Stimulated activated CD8-positive, alpha-beta memory T cell treated with anti-CD3 and anti-CD28 coated beads, Interleukin-7, amount 100 ng/mL, for 1 hour (primary cell): ENCODE measurements at places on chromosomes 5 and 9.

GRCh38 chr5:38783011-38783561, 62.7 kb upstream of the OSMR start:
- DNase-seq: no peak

GRCh38 chr9:126498331-126498730, 115.4 kb upstream of the LMX1B start:
- DNase-seq: no peak

DNA sequence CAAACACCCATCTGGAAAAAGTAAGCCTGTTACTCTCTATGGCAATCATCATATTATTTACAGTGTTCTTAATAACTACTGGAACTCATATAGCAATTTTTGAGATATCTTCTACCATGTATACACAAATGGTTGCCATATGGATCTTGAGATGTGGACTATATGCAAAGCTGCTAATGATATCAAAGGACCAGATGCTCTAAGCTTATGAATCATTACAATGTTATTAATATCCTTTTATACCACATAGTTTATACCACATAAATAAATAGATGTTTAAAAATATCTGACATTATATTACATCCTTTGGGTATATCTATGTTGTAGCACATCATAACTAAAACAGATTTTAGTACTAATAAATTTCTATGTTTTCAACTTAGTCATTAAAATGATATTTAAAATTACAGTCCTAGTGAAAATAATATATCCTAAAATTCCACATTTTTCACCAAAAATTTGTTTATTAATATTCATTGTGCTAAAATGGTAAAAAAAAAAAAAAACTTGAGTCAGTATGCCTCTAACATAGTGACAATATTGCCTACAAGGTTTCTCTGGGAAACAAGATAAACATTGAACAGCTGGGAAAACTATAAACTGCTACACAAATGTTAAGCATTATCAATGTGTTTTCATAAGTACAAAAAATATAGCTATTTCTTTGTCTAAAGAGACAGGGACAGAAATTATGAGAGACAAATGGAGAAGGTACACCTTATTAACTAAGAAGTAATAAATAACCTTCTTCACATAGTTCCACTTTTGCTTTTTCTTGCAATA, 85.5 kb downstream of the DTWD2 start:
- DNase-seq: no peak

DNA sequence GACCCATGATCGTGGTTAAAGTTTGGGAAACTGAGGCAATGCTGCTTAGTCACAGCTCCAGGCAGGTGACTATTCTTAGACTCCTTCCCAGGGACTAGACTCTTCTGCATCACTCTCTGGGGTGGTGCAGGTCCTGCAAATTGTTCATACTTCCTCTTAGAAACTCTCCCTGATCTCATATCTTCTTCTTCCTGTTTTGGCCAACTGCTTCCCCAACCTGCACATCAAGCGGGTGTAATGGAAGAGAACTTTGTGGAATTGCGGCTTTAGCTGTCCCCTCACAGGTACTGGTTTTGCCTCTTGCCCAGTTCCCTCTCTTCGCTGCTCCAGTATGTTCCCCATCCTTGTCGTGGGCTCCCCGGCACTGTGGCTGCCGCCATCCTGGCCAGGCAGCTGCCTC, 111.5 kb upstream of the CTSL start:
- no peak for DNase-seq

- no peak for DNase-seq
These were observed 115.2 kb downstream of the C9orf152 start for GRCh38 chr9:110092792-110093191.

GRCh38 chr5:143314099-143314498, 89.4 kb downstream of the NR3C1 start:
- DNase-seq: no peak

- DNase-seq: no peak
These were observed 90.7 kb upstream of the NR3C1 start for GRCh38 chr5:143494162-143494561.

GRCh38 chr5:80782626-80783025, 127.8 kb upstream of the DHFR start:
- DNase-seq: no peak

DNA sequence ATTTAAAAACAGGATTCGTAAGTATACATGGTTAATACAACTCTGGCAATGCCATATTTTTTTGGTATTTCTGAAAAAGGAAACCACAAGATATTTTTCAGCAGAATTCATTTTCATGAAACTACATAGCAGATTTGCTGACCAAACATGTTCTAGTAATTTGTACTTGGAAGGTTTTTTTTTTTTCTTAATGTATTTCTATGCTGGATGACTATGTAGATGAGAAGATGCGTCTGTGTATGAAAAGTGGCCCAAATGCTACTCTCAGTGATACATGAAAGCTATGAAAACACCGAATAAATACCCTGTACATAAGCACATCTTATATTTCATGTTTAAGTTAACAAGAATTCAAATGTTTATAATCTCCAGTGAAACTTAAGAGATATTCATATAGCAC, 400.9 kb upstream of the CYLC2 start:
- no peak for DNase-seq

GRCh38 chr5:130488252-130488651, 584.0 kb downstream of the CHSY3 start:
- no peak for DNase-seq

DNA sequence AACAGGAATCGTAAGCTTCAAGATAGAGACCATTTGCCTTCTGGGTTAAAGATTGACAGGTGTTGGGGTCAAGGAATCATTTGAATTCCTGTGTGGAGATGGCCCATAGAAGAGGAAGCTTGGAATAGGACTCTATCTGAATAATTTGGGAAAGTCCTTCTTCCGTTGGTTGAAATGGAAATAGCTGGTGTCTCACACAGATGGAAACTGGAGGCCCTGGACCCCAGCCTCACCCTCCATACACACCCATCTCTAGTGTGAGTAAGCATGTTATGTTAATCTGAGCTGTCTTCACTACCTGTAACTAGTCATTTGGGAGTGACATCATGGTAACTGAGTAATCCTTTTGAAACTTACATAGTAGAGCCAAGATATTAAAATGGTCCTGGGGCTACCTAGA, 184.4 kb downstream of the CD180 start:
- DNase-seq: no peak

- no peak for DNase-seq
These were observed 784.6 kb upstream of the NUDT12 start for GRCh38 chr5:104347119-104347708.

DNA sequence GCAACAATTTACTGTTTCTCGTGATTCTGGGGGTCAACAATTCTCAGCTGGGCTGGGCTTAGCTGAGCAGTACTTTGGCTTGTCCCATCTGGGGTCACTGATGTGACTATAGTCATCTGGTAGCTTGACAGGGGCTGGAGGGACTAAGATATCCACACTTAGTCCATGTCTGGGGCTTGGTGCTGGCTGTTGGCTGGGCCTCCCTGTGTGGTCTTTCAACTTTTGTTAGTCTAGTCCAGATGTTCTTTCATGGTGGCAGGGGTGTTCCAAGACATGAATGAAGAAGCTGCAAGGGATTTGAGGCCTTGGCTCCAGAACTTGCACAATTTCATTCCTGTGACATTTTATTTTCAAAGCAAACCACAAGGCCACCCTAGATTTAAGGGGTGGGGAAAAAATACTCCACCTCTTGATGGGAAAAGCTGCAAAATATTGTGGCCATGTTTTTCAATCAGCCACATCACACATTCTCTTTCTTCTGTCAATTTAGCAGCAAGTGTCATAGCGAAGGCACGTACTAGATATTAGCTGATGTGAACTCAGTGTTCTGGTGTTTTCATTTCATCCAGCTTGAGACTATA, 59.2 kb downstream of the TSSK1B start:
- no peak for DNase-seq

DNA sequence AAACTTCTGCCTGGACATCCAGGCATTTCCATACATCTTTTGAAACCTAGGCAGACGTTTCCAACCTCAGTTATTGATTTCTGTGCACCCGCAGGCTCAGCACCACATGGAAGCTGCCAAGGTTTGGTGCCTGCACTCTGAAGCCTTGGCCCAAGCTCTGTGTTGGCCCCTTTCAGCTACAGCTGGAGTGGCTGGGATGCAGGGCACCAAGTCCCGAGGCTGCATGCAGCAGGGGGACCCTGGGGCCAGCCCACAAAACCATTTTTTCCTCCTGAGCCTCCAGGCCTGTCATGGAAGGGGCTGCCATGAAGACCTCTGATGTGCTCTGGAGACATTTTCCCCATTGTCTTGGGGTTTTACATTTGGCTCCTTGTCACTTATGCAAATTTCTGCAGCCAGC, 49.9 kb downstream of the NFX1 start:
- no peak for DNase-seq

- DNase-seq: no peak
These were observed 3.2 kb downstream of the FAT2 start for GRCh38 chr5:151587796-151588555.

DNA sequence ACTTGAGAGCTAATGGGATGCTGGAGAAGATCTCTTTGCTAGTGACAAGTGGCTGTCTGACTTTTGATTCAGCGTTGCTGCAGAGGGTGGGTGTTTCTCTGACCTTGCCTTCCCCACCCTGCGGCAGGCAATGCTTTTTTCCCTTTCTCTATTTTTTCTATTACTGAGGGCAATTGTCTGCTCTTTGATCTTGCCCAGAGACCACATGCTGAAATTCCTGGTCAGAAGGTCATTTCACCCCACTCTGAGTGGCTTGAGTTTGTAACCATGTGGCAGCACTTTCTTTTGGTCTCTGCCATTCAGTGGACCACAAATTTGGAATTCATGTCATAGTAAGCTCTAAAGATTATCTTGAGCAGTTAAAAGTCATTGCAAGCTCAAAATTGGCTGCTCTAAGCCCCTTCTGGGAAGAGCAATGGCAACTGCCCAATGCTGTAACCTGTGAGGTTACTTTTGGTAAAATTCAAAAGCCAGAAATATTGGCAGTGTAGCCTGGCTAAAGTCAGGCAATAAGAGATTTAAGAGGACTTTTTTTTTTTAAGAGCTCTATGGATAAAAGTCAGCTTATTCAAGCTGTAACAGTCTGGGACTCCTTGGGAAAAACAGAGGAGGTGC, 30.4 kb upstream of the MTMR12 start:
- no peak for DNase-seq

DNA sequence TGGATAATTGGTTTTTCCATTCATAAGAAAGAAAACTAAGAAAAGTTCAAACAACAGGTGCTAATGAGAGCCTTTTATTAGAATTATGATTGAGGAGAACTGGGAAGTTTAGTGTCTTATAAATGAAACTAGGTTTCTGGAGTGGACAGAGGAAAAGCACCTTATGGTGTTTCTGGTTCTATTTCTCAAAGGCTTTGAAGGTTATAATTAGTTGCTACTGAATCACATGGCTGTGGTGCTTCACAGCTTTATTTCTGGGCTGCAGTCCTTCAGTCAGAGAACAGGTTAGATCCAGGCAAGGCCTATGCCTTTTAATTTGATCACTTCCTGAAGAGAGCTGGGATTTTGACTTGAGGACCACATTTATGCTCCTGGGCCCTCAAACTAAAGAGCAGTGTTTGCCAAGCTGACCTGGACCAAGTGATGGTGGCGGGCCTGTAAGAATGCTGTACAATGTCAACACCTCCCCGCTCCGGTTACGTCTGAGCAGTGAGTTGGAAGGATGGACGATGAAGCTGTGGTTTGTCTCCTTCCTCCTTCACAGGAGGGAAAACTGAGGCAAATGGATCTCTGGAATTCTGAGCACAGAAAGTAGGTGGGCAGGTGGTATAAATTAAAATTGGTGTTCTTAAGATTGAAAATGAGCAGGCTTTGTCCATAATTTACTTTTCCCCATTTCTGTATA, 56.0 kb downstream of the ZNF462 start:
- DNase-seq: no peak

DNA sequence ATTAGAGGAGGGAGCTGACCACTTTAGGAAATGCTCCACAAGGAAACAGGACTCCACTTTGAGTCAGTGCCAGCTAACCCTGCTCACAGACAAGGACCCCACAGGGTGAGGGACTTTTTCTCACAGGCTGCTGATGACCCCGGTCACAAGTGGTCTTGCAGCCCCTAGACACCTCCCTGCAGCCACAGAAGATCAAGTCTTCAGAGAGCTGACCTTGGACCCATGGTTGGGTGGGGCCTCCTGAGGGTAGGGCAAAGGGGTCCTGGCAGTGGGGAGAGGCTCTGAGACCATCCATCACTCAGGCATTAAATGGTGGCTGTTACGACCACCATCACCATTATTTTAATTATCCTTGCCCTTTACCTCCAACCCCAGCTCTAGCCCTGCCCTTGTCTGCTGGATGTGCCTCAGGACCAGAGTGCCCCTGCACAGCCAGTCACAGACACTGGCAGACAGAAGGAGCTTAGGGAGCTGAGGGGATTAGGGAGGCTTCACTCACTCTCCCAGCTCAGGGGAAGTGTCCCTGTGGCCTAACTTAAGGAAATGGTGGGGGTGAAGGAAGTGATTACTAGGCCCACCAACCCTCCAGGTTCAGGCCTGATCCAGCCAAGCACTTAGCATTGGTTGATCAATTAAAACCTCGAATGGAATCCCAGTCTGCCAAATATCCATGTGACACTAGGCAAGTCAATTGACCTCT, 1.6 kb downstream of the ACSL6 start:
- DNase-seq: no peak

- DNase-seq: no peak
These were observed 32.3 kb downstream of the ERP44 start for GRCh38 chr9:100066539-100066938.

DNA sequence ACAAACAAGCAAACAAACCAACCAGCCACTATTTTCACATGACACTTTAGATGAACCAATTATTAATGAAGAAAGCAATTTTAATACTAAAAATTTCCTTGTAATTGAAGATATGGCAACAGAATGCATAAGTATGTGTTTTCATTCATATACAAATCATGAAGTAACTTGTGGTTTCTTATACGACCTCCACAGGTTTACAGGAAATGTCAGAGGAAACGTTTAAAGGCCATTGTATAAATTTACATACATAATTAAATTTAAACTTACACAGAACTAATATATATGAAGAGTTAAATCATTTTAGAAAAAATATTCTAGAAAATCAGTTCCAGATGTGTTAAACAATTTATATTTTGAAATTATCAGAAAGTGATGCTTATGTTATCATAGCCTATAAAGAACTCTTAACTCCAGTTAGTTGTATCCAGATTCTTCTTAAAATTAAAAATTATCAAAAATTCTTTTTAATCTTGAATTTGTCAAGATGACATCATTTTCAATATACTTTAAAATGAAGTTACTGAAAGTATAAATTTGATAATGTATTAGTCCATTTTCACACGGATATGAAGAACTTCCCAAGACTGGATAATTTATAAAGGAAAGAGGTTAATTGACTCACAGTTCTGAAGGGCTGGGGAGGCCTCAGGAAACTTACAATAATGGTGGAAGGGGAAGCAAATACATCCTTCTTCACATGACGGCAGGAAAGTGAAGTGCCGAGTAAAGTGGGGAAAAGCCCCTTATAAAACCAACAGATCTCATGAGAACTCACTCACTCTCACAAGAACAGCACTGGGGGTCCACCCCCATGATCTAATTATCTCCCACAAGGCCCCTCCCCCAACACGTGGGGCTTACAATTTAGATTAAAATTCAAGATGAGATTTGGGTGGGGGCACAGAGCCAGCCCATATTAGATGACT, 192.0 kb downstream of the PIK3R1 start:
- DNase-seq: no peak

GRCh38 chr5:136656811-136657210, 291.5 kb upstream of the TRPC7 start:
- no peak for DNase-seq
